ENCODE measurements at places on chromosomes 2 and 18.

- DNase-seq, result no peak
These were observed 104.1 kb upstream of the OTOS start for GRCh38 chr2:240244543-240244942.

GRCh38 chr2:64698668-64699444 lies 45.1 kb upstream of the SERTAD2 start:
- no peak for DNase-seq

- DNase-seq, result no peak
These were observed 94.1 kb upstream of the ACAA2 start for GRCh38 chr18:49907346-49907929.

DNA sequence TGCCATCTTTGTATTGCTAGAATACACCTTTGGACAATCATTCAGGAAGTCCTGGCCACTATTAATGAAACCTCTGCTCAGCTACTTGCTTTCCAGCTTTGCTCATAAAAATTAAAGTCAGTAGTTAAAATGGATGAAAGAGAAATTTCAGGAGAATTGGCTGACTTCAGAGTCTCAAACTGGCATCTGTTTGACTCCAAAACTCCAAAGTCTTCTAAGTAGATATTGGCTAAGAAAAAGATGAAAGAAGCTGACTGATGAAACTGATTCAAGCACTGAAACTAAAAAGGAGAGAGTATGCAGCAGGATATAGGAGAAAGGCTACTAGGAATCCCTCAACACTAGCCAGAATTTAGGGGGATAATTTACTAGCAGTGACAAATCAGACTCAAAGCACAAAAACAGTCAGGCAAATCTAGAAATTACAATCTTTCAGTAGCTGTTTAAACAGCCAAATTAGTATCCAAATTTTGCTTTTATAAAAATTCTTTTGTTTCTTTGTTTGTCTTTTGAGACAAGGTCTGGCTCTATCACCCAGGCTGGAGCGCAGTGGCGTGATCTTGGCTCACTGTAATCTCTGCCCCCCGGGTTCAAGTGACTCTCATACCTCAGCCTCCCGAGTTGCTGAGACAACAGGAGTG lies 52.1 kb upstream of the DTNA start:
- DNase-seq, result no peak

GRCh38 chr2:148253685-148254084 lies 232.8 kb downstream of the MBD5 start:
- DNase-seq, result peak; percentile 9

- no peak for DNase-seq
These were observed 48.2 kb upstream of the REV1 start for GRCh38 chr2:99537910-99538485.

- no peak for DNase-seq
These were observed 32.2 kb downstream of the ZC3H15 start for GRCh38 chr2:186518291-186518690.

GRCh38 chr2:201320257-201320656 lies 36.9 kb downstream of the FLACC1 start:
- DNase-seq, result no peak

- no peak for DNase-seq
These were observed 464.7 kb downstream of the EPHA4 start for GRCh38 chr2:221107424-221107823.

- DNase-seq, result no peak
These were observed 62.5 kb upstream of the NFE2L2 start for GRCh38 chr2:177327009-177327408.

GRCh38 chr2:110748489-110748867 lies 16.1 kb downstream of the ACOXL start:
- peak; percentile 86 for DNase-seq
